ENCODE measurements at places on chromosomes 3 and 15.

DNA sequence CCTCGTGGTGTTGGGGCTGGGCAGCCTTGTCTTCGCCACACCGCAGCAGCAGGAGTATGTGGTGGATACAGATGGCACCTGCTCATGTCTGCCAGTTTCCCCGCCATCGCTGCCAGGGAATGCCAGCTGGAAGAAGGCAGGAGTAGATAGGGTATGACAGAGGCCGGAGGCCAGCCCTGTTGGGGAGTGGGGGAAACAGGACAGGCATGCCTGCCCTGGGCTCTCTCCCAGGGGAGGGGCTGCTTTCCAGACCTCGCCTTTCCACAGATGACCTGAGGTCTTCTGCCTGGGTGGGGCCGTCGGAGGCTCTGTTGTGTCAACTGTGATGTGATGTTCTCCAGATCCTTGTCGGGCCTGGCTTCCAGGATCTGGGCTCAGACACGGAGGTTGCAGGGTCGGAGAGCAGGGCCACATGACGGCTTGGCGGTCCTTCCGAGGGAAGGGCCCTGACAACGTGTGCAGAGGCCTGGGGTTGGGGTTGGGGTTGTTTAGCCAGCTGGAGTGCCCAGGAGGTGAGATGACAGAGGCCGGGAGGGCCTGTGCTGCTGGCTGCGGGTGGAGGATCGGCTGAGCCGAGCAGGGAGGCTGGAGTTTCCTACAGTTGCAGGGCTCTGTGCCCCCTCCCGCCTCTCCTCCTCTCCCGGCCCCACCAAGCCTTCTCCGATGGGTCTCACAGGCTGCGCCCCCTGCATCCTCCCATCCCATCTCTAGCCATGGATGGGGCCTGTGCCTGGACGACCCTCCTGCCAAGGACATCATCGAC, 102.0 kb downstream of the TBC1D2B start:
- no peak for DNase-seq

- DNase-seq: peak; percentile 96
Observed at GRCh38 chr15:83011271-83012075, at the start of gene C15orf40. Gene C15orf40 (minus strand): TSS chr15:83011639. CDS start chr15:83011607, 32 bp downstream.

- DNase-seq: no peak
Observed at GRCh38 chr15:68552773-68553172, 26.0 kb upstream of the CORO2B start.

DNA sequence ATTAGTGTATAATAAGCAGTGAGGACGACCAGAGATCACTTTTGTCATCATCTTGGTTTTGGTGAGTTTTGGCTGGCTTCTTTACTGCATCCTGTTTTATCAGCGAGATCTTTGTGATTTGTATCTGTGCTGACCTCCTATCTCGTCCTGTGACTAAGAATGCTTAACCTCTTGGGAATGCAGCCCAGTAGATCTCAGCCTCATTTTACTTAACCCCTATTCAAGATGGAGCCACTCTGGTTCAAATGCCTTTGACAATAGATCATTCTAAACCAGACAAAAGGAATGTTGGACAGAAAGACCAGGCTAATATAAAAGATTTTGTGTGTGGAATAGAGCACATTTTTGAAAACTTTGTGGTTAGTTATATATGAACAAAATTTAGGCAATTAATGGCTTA, 618.5 kb upstream of the BCHE start:
- no peak for DNase-seq

DNA sequence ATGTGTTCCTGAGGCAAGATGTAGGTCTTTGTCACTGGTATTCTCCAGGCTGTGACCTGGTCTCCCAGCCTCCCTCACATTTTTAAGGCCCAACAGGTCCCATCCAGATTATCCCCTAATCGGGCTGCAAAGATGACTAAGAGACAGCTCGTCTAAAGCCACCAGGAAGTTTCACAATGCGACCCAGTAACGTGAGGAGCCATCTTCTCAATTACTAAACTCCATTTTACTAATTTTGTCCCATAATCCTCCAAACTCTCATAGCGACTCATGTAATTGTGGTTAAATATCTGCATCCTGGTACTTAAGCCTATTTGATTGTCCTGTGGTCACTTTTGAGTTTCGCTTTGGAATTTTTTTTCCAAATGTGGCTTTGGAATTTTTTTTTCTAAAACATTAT, 8.7 kb upstream of the PLA2G4F start:
- DNase-seq: no peak

All from GM18507 (cell line).